Stimulated activated CD8-positive, alpha-beta memory T cell treated with anti-CD3 and anti-CD28 coated beads, Interleukin-15, amount 100 ng/mL, for 4 hours (primary cell): ENCODE measurements at places on chromosomes 4 and X.
A peak's percentile ranks its signal among the peaks of the same experiment; 100 is the strongest.

DNA sequence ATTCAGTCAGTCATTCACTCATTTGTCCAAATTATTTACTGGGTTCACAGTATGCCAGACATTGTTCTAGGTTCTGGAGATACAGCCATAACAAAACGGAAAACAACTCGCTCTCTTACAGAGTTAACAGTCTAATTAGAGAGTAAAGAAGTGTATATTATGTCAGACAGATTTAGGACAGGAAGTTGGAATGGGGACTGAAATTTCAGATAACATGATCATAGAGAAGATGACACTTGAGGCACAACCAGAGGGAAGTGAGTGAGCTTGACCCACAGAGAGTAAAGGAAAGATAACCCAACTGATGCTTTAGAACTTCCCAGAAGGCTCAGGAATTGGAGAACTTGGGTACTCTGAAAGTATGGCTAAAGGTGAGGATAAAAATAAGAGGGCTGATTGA is 139.4 kb downstream of the ZAR1 start:
- no peak for DNase-seq

- DNase-seq, result no peak
Observed at GRCh38 chr4:152352622-152353116, 183.2 kb downstream of the FBXW7 start.

DNA sequence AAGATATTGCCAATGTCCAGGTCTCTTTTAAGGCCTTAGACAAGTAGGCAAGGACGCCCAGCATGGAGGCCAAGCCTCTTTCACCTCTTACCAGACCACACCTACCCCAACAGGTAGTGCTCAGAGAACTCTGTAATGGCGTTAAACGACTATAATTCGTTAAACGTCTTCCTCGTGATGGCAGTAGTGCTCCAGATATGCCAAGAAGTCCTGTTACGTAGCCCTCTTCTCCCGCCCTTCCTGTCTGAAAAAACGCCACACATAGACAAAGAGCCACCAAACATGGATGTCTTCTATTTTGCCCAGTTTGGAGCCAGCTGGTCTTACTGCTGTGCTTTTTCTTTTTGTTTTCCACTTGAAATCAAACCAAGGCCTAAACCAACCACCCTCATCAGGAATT is 190.7 kb downstream of the OR13H1 start:
- DNase-seq, result no peak

- peak; percentile 12 for DNase-seq
Observed at GRCh38 chr4:2535376-2536192, 863 bp upstream of the FAM193A start.

- DNase-seq, result no peak
Observed at GRCh38 chr4:151676301-151676700, 84.5 kb downstream of the GATB start.

DNA sequence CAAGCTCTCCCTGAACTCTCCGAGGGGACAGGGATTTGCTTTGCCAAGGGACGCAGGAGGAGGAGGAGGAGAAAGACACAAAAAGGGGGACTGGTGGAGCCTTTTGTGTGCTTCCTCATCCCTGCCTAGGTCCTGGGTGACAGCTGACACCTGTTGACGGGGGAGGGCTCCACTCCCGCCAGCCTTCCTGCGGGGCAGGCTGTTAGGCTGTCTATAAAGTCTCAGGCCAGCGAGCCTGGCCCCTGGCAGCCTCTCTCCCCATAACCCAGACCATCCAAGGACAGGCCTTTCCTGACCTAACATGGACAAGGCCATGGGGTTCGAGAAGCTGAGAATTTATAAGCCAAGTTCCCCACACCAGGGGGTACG is 832 bp upstream of the EVC2 start:
- DNase-seq, result no peak
